ENCODE measurements at places on chromosomes 12 and 14. TPM values are rescaled to one million over a fixed set of nuclear protein-coding genes. Genes with fewer than 3 reads are reported as not detected.

The NOVA1 gene
- total RNA-seq = 2.3 TPM

GRCh38 chr14:89324501-89325298 lies 92.3 kb downstream of the FOXN3 start:
- DNase-seq = no peak

The TESPA1 gene
- not detected for total RNA-seq

The P2RX7 gene
- total RNA-seq = 1.2 TPM

DNA sequence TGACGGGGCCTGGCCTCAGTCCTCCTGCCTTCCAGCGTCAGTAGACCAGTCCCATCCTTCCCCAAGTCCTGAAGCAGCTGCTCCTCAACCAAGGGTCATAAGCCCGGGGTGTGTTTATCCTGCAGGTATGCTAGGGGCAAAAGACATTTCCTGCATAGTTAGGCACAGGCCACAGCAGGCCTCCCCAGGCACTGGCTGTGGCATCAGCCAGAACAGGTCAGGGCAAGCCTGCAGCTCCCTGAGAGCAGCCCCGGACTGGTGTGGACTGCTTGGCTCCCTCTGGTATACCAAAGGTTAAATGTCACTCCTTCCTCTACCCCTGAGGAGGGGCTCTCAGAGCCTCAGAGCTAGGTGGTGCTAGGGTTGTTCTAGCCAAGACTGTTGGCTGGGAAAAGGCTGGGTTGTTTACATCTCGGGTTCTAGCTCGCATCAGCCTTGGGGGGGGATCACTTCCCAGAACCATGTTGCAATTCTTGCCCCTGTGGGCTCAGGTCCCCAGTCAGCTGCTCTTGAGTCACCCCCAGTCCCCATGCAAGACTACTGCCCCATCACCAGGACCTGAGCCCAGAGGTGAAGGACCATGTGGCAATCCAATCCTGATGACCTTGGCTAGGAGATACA lies 2.9 kb downstream of the MMP14 start:
- DNase-seq = no peak

DNA sequence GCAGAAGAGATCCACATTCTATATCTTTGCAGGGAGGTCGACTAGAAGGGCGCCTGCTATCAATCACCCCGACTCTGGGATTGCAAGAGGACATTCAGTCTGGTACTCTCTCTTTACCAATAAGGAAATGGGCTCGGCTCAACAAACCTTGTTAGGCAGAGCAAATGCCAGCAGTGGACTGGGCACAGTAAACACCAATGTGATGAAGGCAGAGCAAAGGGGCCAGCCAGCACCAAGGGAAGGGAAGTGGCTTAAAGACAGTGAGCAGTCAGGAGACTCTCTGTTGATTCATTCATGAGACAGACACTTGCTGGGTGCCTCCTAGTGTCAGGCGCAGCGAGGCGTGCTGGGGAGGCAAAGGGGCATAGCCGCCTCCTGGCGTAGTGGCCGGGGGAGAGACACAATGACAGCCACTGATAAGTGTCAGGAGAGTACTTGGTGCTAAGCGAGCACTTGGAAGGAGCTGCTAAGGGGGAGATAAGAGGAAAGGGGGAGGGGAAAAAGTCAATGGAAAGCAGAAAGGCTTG lies 34.1 kb downstream of the TMCC3 start:
- DNase-seq = peak; percentile 78

The NPFF gene
- total RNA-seq = not detected

The GLI1 gene
- total RNA-seq = 1.8 TPM

The C3AR1 gene
- not detected for total RNA-seq

DNA sequence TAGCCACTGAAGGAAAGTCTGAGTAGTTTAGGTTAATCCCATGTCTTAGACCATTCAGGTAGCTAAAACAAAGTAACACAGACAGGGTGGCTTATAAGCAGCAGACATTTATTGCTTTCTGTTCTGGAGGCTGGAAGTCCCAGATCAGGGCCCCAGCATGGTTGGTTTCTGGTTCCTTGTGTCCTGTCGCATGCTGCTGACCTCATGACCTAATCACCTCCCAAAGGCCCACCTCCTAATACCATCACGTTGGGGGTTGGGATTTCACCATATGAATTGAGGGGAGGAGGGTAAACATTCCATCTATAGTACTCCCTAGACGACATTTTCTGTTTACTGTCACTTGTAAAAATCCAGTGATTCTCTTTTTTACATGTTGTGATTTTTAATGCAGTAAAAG lies 148.6 kb downstream of the FBXL14 start:
- DNase-seq = no peak

The RPL36AL gene
- total RNA-seq = 181 TPM

GRCh38 chr12:12372946-12373722 lies 16.3 kb downstream of the BORCS5 start:
- no peak for DNase-seq

The NID2 gene
- 6.2 TPM for total RNA-seq

DNA sequence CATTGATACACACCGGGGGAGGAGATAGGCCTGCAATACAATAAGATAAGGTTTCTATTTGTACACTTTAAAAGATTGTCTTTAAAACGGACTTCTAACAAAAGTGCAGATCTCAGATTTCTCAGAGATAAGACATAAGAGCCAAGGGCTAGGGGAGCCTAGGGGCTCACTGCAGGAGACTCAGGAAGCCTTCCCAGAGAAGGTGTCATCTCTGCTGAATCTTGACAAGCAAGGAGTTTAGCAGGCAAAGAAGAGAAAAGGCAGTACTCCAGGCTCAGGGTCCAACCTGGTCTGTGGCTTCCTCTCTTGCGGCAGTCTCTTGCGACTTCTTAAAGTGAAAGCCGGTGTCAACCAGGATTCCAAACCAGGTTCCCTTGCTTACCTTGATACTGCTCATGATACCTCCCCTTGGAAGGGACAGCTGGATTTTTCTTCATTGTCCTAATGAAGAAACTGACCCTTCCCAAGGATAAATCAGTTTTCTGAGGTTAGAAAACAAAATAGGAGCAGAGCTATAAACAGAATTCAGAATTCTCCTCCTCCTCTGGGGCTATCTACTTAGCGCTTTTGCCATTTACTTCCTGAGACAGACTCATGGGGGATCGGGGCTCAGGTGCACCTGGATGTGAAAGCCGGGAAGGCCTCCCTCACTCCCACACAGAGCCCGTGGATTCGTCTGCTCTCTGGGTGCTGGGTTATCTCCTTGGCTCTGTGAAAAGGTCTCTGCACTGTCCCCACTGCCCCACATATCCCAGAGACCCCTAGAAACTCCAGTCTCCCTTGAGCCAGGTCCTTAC lies 1.7 kb upstream of the SCNN1A start:
- DNase-seq = no peak

DNA sequence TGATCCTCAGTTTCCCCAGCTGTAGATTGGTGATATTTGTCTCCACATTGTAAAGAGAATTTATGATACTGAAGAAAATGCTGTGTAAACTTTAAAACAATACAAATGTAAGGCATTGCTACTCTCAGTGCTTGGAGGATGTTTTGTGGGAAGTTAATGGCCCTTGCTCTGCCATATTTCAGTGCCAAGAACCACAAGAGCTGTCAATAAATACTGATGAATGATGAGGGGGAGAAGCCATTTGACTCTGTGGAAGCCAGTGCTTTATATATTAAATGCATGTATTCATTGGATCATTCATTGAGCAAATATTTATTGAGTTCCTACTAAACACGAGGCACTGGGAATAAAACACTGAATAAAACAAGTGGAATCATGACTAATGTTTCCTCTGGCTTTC lies 30.8 kb downstream of the CACNA1C start:
- DNase-seq = no peak

The PIWIL1 gene
- not detected for total RNA-seq
